ENCODE measurements at places on chromosomes 5 and 9.
A peak's percentile ranks its signal among the peaks of the same experiment; 100 is the strongest.

GRCh38 chr5:154801083-154801482, 45.9 kb downstream of the LARP1 start:
- no peak for DNase-seq

DNA sequence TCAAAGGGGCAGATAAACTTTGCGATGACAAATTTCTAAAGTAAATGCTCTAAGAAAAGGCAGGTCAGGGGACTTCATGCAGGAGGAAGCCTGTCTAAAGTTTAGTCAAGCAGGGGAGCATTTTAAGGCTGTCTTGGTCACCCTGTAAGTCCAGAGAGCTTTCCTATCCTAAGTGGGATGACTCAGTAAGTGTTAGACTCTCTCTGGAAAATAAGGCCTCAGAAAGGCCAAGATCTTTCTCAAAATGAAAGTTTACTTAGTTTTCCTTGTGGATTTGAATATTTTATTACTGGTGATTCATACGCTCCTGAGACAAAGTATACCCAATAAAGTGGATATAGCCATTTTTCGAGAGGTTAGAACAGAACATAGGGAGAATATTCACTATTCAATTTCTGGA, 806.9 kb upstream of the CDH9 start:
- DNase-seq, result no peak

DNA sequence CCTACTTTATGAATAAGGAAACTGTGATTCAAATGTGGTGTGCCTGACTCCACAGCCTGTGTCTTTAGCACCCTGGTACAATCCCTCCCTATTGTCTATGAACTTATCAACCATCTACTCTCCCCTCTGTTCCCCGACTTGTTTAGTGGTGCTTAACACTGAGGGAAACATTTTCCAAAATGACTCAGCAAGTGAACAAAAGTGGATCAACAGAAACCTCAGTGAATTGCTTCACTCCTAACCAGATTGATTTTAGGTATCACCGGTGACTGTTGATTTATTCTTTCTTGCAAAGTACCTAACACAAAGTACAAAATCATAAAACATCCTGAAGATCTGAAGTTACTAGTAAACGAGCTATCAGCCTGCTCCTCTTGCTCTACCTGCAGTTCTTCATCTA, 42.1 kb upstream of the RAPGEF6 start:
- DNase-seq, result no peak

- DNase-seq, result no peak
These were observed 19.4 kb downstream of the YIPF5 start for GRCh38 chr5:144151026-144151425.

GRCh38 chr5:169785771-169786618, 148.9 kb downstream of the DOCK2 start:
- no peak for DNase-seq

DNA sequence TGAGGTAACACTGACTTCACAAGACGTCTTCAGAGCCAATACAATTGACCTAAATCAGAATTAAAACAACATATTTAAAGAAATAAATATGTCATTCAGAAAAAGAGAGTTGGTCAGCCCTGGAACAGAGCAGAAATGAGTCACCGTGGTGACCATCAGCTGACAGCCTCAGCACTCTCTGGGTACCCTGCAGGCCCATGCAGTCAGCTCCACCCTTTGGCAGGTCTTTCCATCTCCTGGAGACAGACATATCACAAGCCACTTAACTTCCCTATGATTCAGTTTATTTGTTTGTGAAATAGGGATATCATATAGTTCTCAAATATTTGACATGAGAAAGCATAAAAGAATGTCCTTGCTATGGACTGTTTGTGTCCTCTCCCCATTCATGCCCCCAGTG, 151.6 kb upstream of the MEF2C start:
- no peak for DNase-seq

- DNase-seq, result no peak
These were observed 48.8 kb upstream of the CDH10 start for GRCh38 chr5:24693609-24694008.

GRCh38 chr5:113205323-113205722, 228.7 kb downstream of the DCP2 start:
- no peak for DNase-seq

DNA sequence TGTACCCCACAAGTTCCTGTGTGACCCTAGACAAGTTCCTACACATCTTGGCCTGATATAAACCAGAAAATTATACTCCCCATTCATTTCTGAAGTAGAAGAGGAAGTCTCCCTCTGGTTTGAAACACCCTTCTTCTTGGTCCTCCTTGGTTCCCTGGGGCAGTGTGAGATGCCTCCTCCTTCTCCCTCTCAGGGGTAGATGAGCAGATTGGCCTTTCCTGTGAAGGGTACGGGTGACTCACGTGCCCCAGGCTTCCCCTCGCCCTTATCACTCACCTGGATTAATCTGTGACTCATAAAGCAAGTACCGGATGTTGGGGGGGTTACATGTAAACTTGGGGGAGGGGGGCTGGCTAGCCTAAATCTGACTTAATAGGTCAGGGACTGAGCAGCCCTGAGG, 11.1 kb upstream of the AQP3 start:
- peak; percentile 47 for DNase-seq
